ENCODE measurements at places on chromosomes 4 and X.

DNA sequence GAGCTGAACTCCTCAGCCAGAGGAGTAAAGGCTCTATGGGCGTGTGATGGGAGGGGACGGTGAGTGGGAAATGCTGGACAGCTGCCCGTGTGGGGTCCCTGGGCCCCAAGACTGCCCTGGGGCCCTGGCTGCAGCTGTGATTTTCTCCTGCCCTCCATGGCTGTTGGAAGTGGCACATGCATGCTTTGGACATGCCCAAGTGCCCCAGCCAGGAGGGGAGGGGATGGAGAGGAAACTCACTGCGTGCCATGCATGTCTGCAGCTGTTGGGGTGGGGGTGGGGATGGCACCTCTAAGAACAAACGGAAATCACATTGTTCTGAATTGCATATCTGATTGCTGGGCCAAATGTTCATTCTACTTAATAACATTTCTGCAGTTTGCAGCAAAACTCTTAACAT lies 52.4 kb downstream of the MID2 start:
- no peaks in the 10 kb centered on the region for H3K36me3 ChIP-seq
- no peaks in the 10 kb centered on the region for H3K27me3 ChIP-seq
- H3K27ac ChIP-seq = no peak overlapping the region
- no peak overlapping the region for H3K4me3 ChIP-seq

DNA sequence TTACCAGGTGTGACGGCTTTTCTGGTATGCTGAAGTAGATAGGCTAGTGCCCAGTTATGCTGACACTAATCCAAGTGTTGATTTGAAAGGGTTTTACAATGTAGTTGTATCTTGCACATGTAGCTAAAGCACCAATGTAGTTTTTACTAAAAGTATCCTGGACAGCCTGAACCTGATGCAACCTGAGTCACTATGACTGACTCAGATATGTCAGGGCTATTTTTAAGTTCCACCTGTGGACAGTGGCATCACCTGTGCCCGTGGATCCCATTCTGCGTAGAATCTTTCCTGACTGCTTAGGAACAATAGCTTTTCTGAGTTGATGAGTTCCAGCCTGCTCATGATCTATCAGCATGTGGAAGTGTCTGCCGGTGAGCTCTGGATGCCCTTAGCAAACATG lies 58.1 kb downstream of the CCNG2 start:
- no peak for DNase-seq
- no peak overlapping the region for H3K27ac ChIP-seq
- H3K36me3 ChIP-seq = no peaks in the 10 kb centered on the region
- H3K4me3 ChIP-seq = no peak overlapping the region

- peaks cover 21% of the 10 kb centered on the region for H3K36me3 ChIP-seq
- no peak overlapping the region for H3K27ac ChIP-seq
- peaks cover 16% of the 10 kb centered on the region for H3K4me1 ChIP-seq
- no peak overlapping the region for H3K4me3 ChIP-seq
- DNase-seq = no peak
Measured at GRCh38 chr4:105765690-105766407, 57.3 kb downstream of the GSTCD start.

DNA sequence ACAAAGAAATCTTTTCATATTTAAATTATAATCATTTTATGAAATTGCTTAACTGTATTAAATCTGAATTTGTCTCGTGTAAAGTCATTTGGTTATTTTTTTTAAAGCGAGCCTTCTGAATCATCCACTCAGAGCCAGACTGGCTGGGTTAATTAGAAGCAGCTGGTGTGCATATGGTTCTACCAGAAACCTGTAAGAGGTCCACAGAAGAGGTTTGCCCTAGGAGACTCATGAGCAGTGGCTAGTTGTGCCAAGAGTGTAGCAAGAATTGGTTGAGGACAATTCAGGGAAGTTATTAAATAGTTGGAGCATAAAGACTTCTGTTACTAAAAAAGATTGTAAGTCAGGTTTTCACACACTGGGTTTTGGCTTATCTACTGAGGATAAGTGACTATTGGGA lies 267.4 kb downstream of the IL1RAPL2 start:
- DNase-seq = no peak
- peaks cover 3% of the 10 kb centered on the region for H3K36me3 ChIP-seq
- peaks cover 4% of the 10 kb centered on the region for H3K4me1 ChIP-seq
- H3K4me3 ChIP-seq = no peak overlapping the region
- no peaks in the 10 kb centered on the region for H3K27me3 ChIP-seq
